Naive B cell (primary cell): ENCODE measurements at places on chromosomes 7 and 10. TPM values are rescaled to one million over a fixed set of nuclear protein-coding genes. Genes with fewer than 3 reads are reported as not detected.
A peak's percentile ranks its signal among the peaks of the same experiment; 100 is the strongest.

The ANKRD2 gene
- not detected for polyA plus RNA-seq

GRCh38 chr7:24704311-24704710 is 53.0 kb downstream of the GSDME start:
- no peak for DNase-seq

DNA sequence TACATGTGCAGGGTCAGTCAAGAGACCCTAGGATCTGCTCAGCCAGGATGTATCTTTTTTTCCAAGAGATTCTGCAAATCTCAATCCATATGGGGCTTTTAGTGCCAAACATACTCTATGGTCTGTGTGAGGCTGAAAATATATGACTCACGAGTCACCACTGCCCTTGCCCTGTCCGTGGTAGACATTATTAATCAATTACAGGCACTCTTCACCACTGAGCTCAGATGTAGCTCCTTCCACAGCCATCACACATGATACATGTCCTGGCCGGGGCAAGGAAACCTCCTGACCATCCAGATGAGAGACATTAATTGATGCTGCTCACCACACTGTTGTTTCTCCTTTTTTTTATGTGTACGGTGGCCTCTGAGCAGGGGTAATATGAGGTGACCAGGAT is 90.2 kb upstream of the RET start:
- DNase-seq, result no peak

DNA sequence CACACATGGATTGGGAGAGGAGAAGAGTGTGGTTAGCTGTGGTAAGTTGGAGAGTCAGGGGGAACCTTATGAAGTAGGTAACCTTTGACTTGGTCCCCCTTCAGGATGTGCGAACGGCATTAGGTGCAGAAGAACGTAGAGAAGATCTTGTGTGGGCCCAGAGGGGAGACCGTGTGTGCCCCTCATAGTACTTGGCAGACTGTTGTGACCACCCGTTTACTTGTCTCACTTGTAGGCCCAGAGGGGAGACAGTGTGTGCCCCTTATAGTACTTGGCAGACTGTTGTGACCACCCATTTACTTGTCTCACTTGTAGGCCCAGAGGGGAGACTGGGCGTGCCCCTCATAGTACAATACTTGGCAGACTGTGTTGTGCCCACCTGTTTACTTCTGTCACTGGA is 2.6 kb downstream of the GTPBP4 start:
- no peak for DNase-seq

DNA sequence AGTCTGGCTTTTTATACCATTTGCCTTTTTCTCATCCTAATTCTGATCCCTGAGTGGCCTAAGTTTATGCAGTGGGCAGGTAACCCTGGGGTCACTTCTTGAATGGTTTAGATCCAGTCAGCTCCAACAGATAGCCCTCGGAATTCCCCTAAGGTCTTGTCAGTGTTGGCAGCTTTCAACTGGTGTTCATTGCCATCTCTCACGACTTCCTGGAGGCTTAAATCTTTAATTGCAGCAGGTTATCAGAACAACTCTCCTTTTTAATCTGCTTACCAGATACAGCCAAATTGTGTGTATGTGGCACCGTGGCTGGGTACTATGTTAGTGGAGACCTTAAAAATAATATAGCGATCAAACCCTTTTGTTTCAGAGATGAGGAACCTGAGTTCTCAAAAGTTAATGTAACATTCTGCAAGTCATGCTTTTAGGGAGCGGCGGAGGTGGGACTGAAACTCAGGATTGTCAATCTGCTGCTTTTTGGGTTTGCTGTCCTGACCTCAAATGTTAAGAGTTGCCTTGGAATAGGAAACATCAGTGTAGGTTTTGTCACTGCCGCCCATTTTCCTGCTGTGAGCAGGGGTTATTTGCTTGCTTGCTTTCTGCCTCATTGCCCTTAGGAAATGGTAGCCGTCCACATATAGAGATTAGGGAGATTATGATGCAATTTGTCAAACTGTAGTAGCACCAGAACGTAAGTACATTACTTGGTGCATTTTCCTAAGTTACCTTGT is 818 bp downstream of the DLD start:
- no peak for DNase-seq

DNA sequence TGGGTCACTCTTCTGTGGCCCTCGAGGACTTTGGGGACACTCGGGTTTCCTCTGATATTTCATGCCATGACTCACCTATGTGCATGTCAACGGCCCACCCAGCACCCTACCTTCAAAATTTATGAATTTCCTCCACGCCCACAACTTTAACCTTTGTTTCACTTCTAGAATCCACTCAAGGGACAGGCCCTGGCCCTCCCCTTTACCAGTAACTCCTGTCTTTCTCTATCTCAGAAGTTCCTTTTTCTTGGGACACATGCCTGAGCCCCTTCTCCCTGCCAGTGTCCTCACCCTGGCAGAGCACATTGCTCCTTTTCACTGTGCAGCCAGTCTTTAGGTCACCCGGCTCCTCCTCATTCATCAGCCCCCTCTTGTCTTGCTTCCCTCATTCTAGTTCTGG is 282.5 kb upstream of the KLF6 start:
- peak; percentile 25 for DNase-seq

DNA sequence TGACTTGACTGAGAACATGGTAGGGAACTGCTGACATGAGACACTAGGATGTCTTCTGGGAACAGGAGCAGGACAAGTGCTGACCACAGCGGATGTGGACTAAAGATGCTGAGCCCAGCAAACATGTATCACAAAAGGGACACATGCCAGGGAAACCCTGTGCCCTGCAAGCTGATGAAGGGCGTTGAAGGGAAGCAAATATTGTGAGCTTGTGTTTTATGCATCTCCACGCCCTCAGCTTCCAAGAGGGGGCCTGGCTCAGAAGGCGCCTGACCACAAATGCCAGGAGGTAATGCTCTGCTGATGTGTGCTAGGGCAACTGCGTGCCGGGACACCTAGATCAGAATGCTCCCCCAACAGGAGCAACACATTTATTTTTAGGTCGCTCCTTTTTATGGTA is 207.3 kb downstream of the CXCL12 start:
- no peak for DNase-seq
